ENCODE measurements at places on chromosomes 12 and 14.

GRCh38 chr12:81079280-81080076 is 1.6 kb downstream of the ACSS3 start:
- DNase-seq = no peak

- DNase-seq = no peak
Observed at GRCh38 chr14:104724981-104725771, 1.1 kb downstream of the ADSS1 start.

GRCh38 chr14:56895154-56895553 is 84.9 kb upstream of the OTX2 start:
- no peak for DNase-seq

DNA sequence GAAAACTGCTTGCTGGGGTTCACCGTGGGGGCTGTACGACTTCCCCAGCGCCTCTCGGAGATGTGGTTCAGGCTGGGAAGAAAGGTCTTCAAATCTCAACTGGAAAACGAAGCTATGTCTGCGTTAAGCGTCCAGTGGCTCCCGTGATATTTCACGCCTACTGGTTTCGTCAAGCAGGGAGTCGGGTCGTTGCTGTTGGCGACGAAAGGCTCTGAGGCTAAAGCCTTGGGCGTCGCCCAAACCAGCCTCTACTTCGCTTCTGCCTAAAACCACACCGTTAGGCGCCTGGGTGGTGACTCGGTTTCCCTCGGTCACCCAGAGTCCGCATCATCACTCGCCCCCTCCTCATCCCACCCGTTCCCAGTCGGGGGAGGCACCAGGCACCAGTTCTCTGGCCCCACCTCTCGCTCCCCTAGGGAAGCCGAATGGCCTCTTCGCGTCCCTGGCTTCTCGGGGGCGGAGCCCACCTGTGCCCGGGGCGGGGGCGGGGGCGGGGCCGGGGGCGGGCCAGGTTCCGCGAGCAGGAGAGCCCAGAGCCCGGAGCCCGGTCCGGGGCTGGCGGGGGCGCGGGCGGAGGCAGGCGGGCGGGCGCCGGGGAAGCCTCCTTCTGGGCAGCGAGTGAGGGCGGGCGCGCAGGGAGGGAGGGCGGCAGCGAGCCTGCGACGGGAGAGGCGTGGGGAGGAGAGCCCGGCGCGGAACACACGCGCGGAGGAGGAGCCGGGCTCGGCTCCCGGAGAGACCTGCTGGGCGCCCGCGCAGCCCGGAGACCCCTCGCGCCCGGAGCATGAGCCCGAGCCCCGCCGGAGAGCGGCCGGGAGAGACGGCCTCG is at the start of gene B4GALNT3:
TSS of gene B4GALNT3 (plus strand) at position 510 of the 829 bp plus-strand sequence. CDS start 438 bp downstream, outside the sequence.
- peak; percentile 65 for DNase-seq

GRCh38 chr12:48009471-48009870 is 5.2 kb upstream of the COL2A1 start:
- no peak for DNase-seq

GRCh38 chr12:111035578-111036301 is 115.4 kb upstream of the MYL2 start:
- no peak for DNase-seq

DNA sequence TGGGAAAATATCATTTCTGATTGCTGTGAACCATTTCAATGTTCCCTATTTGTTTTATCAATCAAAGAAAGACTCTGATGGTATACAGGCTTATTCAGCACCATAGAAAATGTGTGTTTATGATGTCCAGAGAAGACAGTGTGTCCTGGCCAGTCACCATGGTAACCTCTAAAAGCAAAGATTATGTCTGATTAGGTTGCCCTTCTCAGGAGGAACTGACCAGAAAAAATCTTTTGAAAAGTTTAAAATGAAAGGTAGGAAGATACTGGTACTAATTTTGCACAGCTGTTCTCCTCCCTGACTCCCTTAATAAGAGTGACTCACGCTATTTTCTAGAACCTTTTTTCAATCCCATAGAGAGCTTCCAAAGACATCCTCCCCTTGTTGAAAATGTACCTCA is 391.8 kb upstream of the DCN start:
- no peak for DNase-seq

GRCh38 chr12:132418393-132418925 is 71.5 kb upstream of the FBRSL1 start:
- no peak for DNase-seq

GRCh38 chr12:130806574-130806973 is 32.5 kb downstream of the STX2 start:
- DNase-seq = no peak

DNA sequence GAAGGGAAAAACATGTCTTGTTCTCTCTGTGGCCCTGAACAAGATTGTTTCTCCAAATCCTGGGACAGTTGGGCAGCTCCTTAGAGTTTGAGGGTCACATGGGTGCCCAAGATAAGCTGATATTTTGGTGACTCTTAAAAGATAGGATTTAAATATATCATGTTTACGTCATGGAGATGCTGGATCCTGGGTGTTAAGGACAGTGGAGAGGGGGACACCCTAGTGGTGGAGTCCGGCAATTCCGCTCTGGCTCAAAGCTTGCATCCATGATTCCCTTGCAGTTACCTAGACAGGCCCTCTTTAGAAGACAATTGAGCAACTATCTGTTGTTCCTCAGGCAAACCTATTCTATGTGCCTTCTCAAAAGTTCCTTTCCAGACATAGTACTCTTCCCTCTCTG is 101.8 kb downstream of the CMKLR1 start:
- no peak for DNase-seq

- no peak for DNase-seq
Observed at GRCh38 chr14:94110552-94111181, at the start of gene IFI27. Gene IFI27, plus strand, starts transcription at chr14:94110736.

Data from CD8-positive, alpha-beta T cell (primary cell).